ENCODE measurements at places on chromosomes 4 and X. TPM values are rescaled to one million over a fixed set of nuclear protein-coding genes. Genes with fewer than 3 reads are reported as not detected.

Gene C4orf17
- not detected for total RNA-seq

Gene FOXR2
- not detected for total RNA-seq

Gene SASH3
- total RNA-seq: not detected

Gene ZFYVE28
- total RNA-seq: 8.8 TPM

Gene ENPEP
- 2.1 TPM for total RNA-seq
